ENCODE measurements at places on chromosomes 13 and 19.

DNA sequence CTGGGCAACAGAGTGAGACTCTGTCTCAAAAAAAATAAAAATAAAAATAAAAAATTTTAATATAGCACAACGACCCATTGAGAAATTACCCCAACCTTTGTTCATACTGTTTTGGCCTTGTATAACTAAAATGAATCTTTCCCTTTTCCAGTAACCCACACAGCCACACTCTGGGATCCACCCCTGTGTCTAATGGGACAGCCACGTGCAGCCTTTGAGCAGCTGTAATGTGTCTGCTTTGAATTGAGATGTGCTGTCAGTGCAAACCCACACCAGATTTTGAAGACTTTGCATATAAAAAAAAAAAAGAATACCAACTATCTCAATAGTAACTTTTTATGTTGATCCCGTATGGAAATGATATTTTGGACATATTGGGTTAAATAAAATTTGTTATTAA is 112.7 kb upstream of the UBL3 start:
- DNase-seq: no peak

DNA sequence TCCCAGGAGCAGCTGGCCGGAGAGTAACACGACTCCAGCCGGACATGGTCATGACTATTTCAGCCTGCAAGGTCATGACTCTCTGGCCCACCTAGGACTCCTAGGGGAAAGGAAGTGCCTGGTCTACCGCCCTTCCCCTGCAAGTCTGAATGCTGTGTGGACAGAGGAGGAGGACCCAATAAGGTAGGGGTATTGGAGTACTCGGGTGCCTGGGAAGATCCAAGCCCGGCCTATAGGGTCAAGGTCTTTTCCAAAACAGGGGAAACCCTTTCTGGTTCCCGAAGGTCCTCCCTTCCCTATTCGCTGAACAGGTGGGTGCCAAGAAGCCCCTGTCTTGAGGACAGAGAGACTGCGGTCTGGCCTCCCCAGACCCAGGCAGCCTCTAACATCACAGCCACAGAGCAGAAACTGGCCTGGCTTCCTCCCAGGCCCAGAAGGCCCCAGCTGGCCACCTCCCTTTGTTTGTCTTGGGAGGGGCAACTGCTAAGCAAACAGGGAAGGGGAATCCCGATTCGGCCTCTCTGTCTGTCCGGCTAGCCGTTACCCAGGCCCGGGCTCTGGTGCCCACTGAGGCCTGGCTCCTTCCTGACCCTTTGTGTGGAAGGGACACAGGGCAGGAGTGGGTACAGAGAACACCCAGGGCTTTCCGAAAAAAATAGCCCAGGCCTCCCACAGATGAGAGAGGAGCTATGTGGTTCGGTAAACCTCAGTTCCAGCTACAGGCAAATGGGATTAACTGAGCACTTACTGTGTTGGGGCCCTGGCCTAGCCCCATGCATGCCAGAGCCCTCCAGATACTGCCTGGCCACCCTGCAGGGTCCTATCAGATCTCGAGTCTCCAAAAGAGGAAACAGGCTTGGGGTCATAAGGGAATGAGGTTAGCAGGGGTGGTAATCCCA is 5.2 kb upstream of the GRAMD1A start:
- no peak for DNase-seq

- no peak for DNase-seq
Measured at GRCh38 chr13:76725211-76725610, 161.0 kb downstream of the KCTD12 start.

- DNase-seq: peak; percentile 76
Measured at GRCh38 chr13:99228737-99229691, 28.4 kb downstream of the UBAC2 start.

- DNase-seq: no peak
Measured at GRCh38 chr13:112005925-112006324, 61.0 kb upstream of the SOX1 start.

DNA sequence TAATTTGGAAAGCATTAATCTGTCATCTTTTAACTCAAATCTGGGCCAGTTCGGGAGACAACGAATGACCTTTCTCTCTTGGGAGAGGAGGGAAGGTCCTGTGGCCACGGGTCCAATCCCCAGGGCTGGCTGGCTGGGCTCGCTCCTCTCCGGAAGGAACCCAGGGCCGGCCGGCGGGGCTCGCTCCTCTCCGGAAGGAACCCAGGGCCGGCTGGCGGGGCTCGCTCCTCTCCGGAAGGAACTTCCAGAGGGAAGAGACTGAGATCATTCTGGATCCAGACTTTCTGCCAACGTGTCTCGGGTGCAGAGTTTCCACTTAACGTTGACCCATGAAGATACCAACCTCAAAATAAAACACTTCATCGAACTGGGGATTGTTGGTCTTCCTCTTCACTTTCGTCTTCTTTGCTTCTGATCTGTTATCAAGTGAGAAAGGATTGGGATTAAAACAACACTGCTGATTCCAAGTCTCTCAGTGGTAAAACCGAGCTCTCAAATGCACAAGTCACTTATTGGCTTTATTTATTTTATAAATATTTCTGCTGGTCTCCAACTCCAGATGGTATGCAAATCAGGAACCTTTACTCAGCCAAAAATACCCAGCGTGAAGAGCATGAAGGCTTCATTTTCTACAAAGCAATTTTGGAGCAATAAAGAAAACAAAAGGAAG is 53.3 kb upstream of the C13orf46 start:
- no peak for DNase-seq

DNA sequence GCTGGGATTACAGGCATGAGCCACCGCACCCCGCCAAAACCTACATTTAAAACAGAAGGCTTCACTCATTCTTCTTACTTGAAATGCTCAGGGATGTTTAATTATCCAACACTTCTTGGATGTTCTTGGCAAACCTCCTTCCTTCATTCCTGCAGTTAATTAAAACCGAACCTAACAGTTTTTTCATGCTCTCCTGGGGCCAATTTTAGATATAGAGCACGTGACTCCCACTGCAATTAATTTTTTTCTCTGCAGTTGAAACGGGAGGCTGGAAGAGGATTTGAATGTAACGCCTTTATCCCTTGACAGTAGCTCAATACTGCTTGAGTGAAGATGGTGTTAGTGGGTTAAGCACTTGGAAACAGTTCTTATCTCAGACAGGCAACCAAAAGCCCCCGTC is 4.6 kb upstream of the ACTL9 start:
- DNase-seq: no peak

DNA sequence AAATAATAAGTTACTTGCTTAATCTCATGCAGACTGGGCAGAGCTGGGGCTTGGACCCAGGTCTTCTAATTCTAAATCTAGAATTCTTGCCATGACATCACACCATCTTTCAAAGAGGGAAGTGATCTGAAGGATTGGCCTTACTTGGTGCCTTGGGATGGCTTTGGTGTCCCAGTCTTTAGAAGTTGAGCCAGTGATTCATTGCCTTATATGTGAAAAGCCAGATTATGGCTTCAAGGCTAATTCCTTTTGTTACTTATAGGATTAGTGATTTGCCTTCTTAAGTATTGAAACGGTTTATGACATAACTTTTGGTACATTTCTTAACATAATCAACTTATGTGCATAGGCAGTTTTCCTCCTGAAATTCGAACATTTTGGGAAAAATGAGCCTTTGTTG is 14.9 kb downstream of the COG3 start:
- no peak for DNase-seq

DNA sequence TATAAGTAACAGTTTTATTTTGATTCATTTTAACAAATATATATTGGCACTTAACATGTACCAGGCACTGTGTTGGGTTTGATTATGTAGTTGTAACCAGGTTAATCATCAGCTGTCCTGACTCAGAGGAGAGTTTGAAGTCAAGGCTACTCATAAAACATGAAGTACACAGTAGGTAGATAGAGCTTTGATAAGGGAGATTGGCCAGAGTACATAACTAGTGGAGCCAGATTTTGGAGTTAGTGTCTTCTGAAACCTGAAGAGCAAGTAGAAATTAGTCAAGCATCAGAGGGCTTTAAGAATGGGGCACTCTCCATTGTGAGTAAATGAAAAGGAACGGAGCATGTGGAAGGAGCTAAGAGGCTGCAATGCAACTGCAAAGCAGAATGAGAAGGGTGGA is 333.9 kb downstream of the RFC3 start:
- DNase-seq: no peak

DNA sequence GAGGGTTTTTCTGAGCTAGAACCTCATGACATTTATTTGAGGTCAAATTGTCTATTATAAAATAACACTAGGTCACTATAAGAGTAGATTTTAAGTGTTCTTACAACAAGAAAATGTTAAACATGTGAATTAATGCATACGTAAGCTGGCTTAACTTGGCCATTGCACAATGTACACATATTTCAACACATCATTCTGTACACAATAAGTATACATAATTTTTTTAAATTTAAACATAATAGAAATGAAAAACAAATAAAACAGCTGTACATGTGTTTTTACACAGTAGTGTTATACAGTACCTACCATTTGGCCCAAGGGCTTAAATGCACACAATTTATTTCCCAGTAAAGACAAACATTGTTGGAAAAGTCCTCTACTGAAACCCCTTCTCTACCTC is 269.9 kb downstream of the DACH1 start:
- DNase-seq: no peak

GRCh38 chr19:11130824-11131455 is 24.6 kb downstream of the SPC24 start:
- DNase-seq: no peak

- no peak for DNase-seq
Measured at GRCh38 chr19:34033880-34034279, 138.4 kb upstream of the LSM14A start.

DNA sequence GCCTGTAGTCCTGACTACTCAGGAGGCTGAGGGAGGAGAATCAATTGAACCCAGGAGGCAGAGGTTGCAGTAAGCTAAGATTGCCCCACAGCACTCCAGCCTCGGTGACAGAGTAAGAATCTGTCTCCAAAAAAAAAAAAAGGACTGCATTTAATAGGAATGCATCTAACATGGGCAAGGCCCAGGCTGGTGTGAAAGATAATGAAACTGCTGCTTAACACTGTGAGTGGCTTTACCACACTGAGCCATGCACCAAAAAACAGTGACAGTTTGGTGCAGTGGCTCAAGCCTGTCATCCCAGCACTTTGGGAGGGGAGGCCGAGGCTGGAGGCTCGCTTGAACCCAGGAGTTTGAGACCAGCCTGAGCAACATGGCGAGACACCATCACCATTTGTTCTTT is 8.6 kb downstream of the GTF2F1 start:
- DNase-seq: no peak

- DNase-seq: no peak
Measured at GRCh38 chr13:40506592-40507446, 159.6 kb downstream of the FOXO1 start.

GRCh38 chr13:100836711-100837110 is 162.1 kb upstream of the TMTC4 start:
- DNase-seq: no peak

DNA sequence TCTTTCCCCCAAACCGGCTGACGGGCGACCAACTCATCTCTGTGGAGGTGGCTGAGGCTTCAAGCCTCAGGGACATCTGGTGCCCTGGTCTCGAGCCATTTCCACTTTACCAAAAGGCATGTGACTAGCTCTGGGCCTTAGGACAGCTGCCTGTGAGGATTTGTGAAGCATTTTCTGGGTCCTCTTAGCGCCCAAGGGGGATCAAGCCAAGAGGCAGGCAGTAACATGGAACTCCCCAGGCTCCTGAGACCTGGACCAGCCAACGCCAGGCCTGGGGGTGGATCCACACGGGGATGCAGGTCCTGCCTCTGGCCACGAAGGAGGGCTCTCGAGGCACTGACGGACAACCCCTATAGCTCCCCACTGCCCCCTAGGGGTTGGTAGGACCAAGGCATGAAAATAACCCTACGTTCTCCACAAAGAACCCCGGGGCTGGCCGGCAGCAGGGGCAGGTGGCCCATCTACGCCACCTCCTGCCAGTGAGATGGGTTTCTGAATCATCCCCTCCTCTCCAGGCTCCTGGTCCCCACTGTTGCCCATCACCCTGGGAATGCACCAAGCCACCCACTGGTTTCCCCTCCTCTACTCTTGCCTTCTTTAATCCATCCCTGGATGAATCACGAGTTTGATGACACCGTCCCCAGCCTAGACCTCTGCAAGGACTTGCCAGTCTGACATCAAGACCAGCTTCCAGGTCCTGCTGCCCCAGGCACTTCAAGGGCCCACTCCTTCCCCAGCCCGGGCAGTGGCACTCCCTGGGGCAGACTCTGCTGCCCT is 7.0 kb upstream of the MYDGF start:
- no peak for DNase-seq

DNA sequence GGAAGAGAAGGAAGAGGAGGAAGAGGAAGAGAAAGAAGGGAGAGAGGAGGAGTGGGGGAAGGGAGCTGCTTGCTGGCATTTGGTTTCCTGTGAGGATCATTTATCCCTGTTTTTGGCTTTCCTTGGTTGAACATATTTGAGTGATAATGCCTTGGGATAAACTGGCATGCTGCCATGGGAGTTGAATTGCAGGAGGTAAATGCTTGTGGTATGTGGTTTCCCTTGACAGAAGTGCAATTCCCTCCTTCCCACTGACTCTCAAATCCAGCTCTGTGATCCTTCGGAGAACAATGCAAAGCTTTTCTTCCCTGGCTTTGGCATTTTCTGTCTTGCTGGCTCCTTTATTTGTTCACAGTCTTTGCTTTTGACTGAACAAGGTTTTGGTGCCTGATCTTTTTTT is 27.2 kb upstream of the CBY2 start:
- peak; percentile 60 for DNase-seq

- no peak for DNase-seq
Measured at GRCh38 chr19:28019901-28020300, 1193.0 kb downstream of the UQCRFS1 start.

GRCh38 chr19:10691883-10692282 is 9.4 kb upstream of the QTRT1 start:
- DNase-seq: no peak

- DNase-seq: no peak
Measured at GRCh38 chr13:76879883-76880270, 6.3 kb downstream of the KCTD12 start.

GRCh38 chr13:109517517-109517916 is 268.9 kb downstream of the IRS2 start:
- peak; percentile 4 for DNase-seq

- DNase-seq: no peak
Measured at GRCh38 chr13:48654511-48654910, 782 bp downstream of the CYSLTR2 start.

DNA sequence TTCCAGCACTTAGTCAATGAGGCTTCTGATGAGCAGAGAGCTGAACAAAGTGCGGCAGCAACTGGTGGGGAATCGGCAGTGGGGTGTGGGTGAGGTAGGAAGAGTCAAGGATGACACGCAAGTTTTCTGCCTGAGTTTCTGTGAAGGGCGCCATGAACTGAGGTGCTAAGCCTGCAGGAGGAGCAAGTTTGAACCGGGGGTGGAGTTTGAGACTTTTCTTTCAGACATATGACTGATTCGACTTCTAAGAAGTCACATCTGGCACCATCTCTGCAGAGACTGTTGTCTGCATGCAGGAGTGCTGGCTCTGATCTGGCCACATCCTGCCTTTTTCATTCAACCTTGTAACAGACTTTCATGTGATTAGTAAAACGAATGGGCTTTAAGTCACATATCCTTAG is 14.8 kb upstream of the GPI start:
- DNase-seq: no peak

- no peak for DNase-seq
Measured at GRCh38 chr19:4350111-4350510, 6.7 kb downstream of the MPND start.

Data from non-pigmented ciliary epithelial cell (primary cell).